ENCODE measurements at places on chromosomes 2 and 18.
A peak's percentile ranks its signal among the peaks of the same experiment; 100 is the strongest.

- DNase-seq = no peak
Measured at GRCh38 chr2:54067851-54068375, 47.5 kb upstream of the ACYP2 start.

DNA sequence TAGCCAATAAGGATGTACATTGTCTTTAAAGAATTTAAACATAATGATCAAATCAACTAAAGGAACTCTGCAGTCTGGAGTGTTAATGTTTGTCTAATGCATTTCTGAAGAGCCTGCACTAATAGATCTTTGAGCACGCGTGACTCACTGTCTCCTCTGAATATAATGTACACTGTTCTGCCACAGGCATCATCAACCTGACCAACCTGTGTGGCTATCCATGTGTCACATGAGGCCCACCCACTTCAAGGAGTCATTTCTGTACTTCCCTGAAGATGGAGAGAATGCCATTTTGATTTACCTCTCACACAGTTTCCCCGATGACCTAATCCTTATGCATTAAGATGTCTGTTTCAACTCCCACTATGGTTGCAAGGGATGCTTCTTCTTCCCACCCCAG, 434.0 kb upstream of the SPHKAP start:
- no peak for DNase-seq

DNA sequence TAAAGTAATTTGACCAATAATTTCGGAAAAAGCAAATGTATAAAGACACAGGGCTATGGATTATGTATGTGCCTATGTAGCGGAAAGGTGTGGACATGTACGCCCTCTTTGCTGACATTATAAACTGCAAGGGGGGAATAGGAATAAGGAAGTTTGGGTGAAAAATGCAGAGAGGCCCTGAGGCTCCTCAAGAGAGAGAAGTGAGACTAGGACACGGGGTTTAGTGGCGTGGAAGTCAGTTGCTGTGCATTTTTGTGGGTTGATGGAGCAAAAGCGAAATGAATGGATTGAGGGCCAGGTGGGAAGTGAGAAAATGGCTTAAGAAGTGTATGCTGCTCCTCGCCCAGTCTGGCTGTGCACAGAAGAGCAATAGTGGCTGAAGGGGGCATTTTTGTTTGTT, 96.2 kb upstream of the B3GNT7 start:
- no peak for DNase-seq

DNA sequence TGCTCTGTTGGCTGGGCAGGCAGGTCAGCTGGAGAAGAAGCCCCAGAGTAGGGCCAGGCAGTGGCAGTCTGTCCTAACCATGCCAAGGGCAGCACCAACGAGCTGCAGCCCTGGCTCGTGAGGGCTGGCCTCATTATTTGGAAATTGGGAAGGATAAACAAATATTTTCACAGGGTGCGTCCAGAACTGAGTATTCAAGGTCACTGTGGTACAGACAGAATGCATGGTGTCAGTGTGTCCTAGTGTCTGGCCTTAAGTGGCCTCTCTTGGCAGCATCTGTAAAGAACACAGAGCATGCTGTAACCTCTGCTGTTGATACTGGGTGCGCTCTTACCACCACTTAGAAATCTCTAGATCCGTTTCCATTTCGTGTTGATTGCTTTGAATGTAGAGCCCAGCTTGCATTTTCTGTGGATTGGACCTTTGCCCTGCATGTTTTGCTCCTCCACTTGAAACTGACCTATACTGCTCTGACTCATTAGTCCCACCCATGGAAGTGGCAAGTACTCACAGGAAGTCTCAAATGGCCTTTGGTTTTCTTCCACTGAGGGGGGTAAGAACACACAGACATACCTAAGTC, 88.2 kb downstream of the GREB1L start:
- peak; percentile 43 for DNase-seq

DNA sequence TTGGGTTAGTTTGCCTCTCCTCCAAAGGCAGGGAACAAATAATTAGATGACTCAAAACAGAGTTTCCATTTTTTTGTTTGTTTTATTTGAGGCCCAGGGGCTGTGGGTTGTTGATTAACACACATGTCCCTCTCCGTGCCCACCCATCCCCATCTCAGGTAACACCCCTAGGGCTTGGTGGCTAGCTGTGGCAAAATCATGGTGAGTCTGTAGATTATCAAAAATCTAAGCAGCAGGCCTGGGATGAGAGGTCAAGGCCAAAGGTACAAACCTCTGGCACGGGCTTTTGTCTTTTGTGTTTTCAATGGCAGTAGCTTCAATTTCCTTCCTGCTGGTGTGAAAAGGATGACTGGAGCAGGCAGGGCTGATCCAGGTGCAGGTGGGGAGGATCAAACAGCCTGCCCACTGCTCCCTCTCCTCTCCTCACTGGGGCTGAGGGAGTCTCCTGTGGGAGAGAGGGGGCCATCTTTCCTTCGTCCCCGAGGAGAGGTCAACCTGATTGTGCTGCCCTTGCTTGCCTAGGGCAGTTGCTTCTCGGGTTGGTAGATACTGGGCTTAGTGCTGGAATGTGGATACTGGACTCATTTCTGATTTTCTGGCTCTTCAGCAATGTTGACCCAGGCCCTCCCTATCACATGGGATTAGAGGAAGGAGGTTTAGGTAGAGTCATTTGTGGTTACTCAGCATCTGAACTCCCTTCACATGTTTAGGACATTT, 31.9 kb upstream of the EML4 start:
- DNase-seq = no peak

- DNase-seq = no peak
Measured at GRCh38 chr18:66833646-66834045, 229.8 kb upstream of the CDH19 start.
